Stimulated activated CD4-positive, alpha-beta T cell treated with anti-CD3 and anti-CD28 coated beads, TNF-alpha, amount 100 ng/mL, for 24 hours (primary cell): ENCODE measurements at places on chromosomes 6 and 20.

DNA sequence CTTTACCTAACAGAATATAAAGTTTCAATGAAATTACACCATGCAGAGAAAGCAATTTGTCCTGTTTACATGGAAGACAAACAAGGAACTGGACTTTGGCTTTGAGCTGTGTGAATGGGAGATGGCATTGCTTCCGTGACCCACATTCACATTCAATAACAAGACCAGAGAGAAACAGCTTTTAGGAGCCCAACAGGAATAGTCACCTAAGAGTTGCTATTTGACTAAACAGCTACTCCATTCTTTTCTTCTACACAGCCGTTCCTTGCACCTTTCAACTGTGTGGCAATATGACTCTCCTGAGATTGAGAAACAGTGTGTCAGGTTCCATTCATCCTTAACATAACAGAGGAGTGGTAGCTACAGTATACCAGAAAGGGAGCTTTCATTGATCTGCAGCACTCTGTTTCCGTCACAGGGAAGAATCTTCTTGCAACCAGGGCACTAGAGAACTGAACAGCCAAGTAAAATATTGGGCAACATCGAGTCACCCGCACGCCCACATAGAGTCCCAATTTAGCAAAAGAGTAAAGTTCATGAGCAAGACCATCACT, 355.1 kb downstream of the HAO1 start:
- DNase-seq, result no peak

DNA sequence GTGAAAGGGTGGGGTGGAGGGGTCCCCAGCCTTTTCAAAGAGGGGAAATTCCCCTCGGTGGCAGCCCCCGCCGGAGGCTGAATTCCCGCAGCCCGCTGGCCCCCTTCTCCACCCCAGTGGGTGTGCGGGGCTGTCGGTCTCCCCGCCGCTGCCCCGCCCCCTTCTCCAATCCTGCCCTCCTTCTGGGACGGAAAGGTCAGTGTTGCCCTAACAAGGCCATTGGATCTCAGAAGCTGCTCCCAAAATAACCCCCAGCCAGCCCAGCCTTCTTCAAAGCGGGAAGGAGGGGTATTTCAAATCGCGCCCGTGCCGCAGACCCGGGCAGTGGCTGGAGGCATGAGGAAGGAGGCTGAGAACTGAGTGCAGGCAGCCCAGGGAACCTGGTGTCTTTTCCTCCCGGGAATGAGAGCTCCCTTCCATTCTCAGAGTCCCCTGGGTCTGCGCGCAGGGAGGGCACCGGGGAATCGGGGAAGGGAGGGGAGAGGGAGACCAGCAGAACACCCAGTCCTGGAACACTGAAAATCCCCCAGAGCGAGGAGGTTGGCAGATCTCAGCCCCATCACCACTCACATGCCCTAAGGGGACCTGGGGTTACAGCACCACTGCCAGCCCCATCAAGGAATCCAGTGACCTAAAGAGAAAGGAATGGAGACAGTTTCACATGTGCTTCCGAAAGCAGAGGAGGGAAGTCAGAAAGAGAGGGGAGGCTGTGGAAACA, at the start of gene JPH2:
Gene JPH2, minus strand, starts transcription at position 135 of the 718 bp plus-strand sequence. CDS start 483 bp downstream, outside the sequence.
- no peak for DNase-seq

DNA sequence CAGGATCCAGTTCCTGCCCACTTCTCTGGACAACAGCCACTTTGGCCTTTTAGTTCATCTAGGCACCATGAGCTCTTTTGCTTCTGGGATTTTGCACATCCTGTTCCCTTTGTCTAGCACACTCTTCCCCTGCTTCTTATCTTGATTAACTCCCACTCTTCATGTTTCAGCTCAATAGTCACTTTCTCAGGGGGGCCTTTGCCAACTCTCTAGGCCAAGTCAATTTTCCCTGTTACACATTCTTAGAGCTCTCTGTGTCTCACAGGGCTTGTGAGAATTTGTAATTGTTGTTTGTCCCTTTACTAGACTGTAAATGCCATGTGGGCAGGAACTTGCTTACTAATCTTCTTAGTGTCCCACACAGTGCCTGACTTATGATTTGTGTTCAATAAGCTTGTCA, 58.1 kb upstream of the EPB41L1 start:
- no peak for DNase-seq

DNA sequence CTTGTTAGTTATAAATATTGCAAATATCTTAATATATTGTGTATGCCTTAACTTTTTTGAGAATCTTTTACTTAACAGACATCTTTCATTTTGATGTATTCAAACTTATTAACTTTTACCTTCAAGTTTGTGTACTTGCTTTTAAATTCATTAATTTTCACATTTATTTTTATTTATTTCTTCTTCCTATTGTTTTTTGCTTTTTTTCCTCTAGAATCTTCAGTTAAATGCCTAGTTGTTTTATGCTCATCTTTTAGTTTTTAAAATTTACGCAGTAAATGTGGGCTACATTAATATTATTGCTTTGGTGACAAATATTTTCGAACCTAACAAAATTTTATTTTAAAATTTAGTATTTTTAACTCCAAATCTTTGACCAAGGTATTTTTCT, 89.0 kb downstream of the TNFAIP3 start:
- DNase-seq, result no peak

GRCh38 chr6:85580118-85580877, 13.4 kb downstream of the SNX14 start:
- DNase-seq, result no peak

DNA sequence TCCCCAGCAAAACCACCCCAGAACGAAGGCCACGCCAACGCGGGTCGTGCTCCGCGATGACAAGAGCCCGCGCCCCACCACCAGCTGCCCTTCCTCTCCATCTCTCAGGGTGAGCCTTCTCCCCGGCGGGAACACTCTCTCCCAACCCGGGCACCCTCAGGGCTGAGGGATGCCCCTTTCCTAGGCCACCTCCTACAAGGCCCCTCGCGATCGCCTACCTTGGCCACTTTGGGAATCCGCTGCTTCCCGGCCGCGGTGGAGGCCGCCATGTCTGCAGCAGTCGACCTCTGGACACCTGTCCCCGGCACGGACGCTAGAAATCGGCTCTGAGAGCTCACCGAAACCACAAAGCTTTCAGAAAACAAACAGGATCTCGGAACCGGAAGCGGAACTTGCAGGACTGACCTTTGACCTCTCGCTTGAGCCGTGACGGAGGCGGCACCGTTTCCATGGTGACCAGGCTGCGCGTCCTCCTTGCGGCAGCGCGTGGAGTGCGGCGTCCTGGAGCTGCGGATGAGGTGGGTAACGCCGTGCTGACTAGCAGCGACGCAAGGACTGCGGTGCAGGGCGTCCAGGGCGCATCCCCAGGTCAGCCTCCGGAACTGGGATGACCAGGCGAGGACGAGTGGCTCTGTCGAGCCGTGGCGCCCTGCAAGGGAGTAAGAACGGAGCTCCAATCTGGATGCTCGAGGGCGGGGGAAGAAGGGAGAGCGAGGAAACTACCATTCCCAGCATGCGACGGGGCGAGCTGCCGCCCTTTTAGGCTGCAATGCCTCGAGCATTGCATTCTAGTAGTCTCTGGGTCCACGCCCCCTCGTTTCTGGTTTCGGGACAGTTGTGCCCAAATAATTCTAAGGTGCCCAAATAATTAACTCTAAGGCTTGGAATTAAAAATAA, at the start of the genes CFAP61 and CRNKL1:
Gene CFAP61, plus strand, starts transcription at position 459 of the 897 bp plus-strand sequence. CDS start 4,122 bp downstream, outside the sequence.
Gene CRNKL1, minus strand, starts transcription at position 393 of the 897 bp plus-strand sequence. Its CDS starts 124 bp downstream, at position 269.
- peak; percentile 96 for DNase-seq
